ENCODE measurements at places on chromosomes 16 and 17. TPM values are rescaled to one million over a fixed set of nuclear protein-coding genes. Genes with fewer than 3 reads are reported as not detected.

GRCh38 chr17:16929757-16930520 lies 42.0 kb downstream of the TNFRSF13B start:
- H3K27me3 ChIP-seq, result peaks cover 6% of the 10 kb centered on the region
- no peak overlapping the region for H3K27ac ChIP-seq
- H3K36me3 ChIP-seq, result no peaks in the 10 kb centered on the region

DNA sequence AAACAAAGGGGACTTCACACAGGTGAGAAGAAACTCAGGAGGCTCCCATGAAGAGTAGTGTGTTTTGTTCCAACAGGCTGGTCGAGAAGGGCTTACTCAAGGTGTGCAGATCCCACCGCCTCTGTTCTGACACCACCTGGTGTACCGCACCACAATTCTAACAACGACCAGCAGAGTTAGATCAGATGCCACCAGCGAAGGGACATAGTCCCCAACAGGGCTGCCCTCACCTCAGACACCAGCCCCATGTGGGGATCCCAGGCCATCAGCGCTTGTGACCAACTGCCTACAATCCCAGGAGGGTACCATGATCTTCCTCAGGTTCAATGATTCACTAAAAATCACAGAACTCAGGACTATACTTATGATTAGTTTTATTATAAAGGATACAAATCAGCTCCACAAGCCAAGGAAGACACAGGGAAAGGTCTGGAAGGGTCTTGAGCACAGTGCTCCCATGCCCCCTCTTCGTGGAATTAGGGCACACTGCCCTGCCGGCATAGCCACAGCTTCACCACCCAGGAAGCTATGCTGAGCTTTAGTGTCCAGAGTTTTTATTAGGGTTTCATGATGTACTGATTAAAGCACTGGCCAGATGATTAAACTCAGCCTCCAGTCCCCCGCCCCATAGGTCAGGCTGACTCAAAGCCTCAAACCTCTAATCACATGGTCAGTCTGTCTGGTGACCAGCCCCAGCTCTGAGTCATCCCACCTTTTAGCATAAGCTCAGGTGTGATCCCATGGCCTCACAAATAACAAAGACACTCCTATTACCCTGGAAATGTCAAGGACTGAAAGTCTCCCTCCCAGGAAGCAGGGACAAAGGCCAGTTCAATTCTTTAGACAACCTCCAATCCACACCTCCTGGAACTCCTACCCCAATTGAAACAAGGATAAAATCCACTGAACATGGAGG lies 26.0 kb downstream of the TRIM25 start:
- H3K27me3 ChIP-seq, result no peaks in the 10 kb centered on the region
- no peaks in the 10 kb centered on the region for H3K4me1 ChIP-seq
- no peak overlapping the region for H3K4me3 ChIP-seq
- H3K36me3 ChIP-seq, result peaks cover 32% of the 10 kb centered on the region

DNA sequence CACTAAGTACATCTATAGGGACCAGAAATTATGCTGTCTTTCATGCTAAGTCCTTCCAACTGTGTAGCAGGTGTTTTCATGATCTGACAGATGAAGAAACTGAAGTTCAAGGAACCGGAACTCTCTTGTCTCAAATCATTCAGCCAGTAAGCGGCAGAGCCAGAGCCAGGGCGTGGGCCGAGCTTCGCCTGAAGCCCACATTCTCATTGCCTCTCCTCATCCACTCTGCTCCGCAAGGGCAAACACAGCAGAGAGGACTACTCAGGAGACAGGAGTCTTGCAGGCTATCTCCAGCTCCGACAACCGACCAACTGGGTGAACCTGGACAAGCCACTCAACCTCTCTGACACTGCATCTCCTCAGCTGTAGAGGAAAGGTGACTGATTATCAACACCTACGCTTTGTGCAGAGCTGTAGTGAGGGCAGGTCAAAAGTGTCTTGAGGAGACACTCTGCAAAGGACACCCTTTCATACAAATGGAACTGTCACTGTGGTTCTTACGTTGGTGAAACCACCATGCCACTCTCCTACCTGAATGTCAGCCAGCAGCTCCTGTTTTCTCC lies 72.9 kb downstream of the CYTH1 start:
- H3K27me3 ChIP-seq, result no peaks in the 10 kb centered on the region
- peaks cover 62% of the 10 kb centered on the region for H3K4me1 ChIP-seq
- DNase-seq, result no peak
- peak overlapping the region; percentile 83 for H3K27ac ChIP-seq
- peaks cover 12% of the 10 kb centered on the region for H3K36me3 ChIP-seq

- H3K4me3 ChIP-seq, result no peak within 1 kb of the TSS
- DNase-seq, result peak; percentile 96
- no peaks in the 10 kb centered on the region for H3K4me1 ChIP-seq
- H3K27ac ChIP-seq, result no peak within 1 kb of the TSS
These were observed at the start of gene PRKCB for GRCh38 chr16:23835390-23836077. PRKCB (plus strand) TSS chr16:23835983.

DNA sequence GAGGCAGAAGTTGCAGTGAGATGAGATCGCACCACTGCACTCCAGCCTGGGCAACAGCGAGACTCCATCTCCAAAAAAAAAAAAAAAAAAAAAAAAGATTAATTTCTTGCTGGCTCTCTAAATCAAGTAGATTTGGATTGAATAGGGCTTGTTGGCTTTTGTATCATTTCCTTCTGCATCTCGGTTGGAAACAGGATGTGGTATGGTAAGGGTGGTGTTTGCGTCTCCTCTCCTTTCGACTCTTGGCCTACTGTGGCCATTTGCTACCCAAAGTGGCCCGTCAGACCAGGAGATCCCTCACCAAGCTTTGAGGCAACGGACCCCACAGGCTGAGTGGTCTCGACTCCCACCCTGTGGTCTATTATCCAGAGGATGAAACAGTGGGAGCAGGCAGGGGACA lies 168.0 kb upstream of the IRX3 start:
- H3K36me3 ChIP-seq, result no peaks in the 10 kb centered on the region
- H3K27ac ChIP-seq, result no peak overlapping the region
- no peak overlapping the region for H3K4me3 ChIP-seq
- H3K27me3 ChIP-seq, result no peaks in the 10 kb centered on the region

DNA sequence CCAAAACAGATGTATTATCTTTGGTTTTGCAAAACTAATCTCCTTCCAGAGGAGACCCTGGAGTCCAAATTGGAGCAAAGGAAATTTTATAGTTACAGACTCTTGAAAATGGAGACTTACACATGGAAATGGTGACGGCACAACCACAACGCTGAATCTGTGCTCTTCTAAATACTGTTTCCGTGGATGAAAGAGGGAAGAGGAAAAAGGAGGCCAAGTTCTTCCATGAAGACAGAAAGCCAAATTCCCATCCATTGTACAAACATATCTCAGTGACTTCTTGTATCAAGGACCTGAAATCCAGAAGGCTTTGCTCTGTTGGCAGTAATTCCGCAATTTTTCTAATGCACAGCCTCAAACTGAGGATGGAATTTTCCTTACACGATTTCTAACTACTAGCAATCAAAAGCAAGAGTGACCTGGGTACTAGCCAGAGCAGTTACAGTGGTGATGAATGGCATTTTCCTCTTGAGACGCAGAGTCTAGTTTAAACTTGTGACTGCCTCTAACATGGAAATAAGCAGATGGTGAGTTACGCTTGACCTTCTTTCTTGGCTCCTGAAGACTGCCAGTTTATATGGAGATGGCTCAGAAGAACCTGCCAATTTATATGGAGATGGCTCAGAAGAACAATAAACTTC lies 38.5 kb downstream of the VPS53 start:
- DNase-seq, result no peak
- H3K4me3 ChIP-seq, result no peak overlapping the region
- peaks cover 25% of the 10 kb centered on the region for H3K36me3 ChIP-seq
- no peak overlapping the region for H3K27ac ChIP-seq
- no peaks in the 10 kb centered on the region for H3K27me3 ChIP-seq
- H3K4me1 ChIP-seq, result no peaks in the 10 kb centered on the region

DNA sequence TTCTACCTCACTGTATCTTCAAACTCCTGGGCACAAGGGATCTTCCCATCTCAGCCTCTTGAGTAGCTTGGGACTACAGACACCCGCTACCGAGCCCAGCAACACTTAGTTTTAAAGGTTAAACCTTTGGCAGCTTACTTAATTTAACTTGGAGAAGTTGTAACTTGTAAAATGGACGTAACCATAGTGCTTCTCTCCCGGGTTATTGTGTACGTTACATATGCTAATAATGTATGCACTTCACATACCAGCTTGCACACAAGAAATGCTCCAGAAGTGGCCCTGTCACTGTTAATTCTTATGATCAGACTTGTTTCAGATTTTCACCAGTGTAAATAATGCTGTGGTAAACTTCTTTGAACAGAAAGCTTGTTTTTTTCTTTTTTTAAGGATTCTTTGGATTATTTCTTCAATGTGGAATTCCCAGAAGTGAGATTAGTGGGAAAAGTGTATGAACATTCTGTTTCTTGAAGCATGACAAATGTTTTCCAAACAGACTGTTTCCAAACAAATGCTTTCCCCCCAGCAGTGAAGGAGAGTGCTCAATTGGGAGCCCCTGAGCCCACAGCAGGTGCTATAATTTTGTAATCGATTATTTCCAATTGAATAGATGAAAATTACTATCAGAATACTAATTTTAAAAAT lies 61.5 kb downstream of the EPN2 start:
- H3K27me3 ChIP-seq, result no peaks in the 10 kb centered on the region
- no peaks in the 10 kb centered on the region for H3K4me1 ChIP-seq
- no peak overlapping the region for H3K27ac ChIP-seq
- H3K4me3 ChIP-seq, result no peak overlapping the region

DNA sequence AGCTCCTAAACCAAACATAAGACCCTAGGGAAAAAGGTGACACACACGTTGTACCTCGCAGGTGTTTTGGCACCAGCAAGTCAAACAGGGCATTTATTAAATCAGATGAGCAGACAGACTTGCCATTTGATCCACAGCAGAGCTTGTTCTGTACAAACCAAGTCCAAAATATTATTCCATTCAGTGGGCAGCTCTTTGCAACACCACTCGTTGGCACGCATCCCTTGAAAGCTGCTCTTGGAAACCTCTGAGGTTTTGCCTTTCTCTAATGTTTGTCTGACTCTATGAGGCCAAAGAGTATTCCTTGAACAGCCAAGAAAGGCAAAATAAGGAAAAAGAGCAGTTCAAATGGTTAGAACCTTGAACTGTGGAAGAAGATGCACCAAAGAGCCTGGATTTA lies 12.7 kb downstream of the TMEM100 start:
- H3K4me3 ChIP-seq, result no peak overlapping the region
- peaks cover 7% of the 10 kb centered on the region for H3K27me3 ChIP-seq
- no peak overlapping the region for H3K27ac ChIP-seq
- no peaks in the 10 kb centered on the region for H3K36me3 ChIP-seq

DNA sequence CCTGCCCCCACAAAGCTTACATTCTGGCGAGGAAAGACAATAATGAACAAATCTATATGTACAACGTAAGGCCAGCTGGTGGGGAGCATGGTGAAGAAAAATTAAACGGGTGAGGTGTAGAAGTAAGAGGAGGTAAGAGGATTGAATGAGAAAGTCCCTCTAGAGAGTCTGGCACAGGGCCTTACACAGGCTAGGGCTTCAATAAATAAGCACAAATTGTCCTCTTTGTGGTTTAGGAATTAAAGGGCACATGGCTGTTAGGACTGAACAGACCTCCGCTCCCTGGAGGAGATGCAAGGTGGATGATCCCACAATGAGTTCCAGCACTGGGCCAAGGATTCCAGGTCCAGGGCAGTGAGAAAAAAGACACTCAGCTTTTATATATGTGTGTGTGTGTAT lies 43.1 kb upstream of the HAPSTR1 start:
- H3K36me3 ChIP-seq, result no peaks in the 10 kb centered on the region
- no peak for DNase-seq
- peaks cover 10% of the 10 kb centered on the region for H3K4me1 ChIP-seq
- H3K4me3 ChIP-seq, result no peak overlapping the region
- no peaks in the 10 kb centered on the region for H3K27me3 ChIP-seq

GRCh38 chr17:2040942-2041560 lies 771 bp upstream of the OVCA2 start:
- H3K27ac ChIP-seq, result peak overlapping the region; percentile 79
- H3K4me3 ChIP-seq, result peak overlapping the region; percentile 81
- peaks cover 21% of the 10 kb centered on the region for H3K4me1 ChIP-seq
- H3K27me3 ChIP-seq, result no peaks in the 10 kb centered on the region

DNA sequence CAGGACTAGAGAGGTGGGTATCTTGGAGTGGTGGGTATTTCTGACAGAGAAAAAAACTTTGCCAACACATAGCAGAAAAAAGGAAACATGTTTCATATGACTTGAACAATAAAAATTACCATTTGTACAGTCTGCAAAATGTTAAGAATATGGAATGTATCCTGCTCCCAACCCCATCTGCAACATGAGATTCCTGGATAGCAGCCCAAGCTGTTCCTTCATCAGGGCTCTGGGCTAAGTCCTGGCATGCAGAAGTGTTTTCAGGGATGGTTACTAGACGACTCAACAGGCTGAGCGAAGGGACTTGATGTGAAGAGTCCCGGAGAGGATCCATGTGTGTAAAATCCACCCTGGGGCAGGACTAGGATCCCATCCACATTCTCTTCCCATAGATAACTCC lies 121.0 kb upstream of the IRX3 start:
- no peak for DNase-seq
- no peak overlapping the region for H3K27ac ChIP-seq
- H3K4me3 ChIP-seq, result no peak overlapping the region
- no peaks in the 10 kb centered on the region for H3K27me3 ChIP-seq
- H3K36me3 ChIP-seq, result no peaks in the 10 kb centered on the region
- H3K4me1 ChIP-seq, result no peaks in the 10 kb centered on the region

- DNase-seq, result no peak
- no peak overlapping the region for H3K27ac ChIP-seq
- H3K4me3 ChIP-seq, result no peak overlapping the region
- H3K36me3 ChIP-seq, result peaks cover 4% of the 10 kb centered on the region
These were observed 147.3 kb upstream of the KCNJ18 start for GRCh38 chr17:21545064-21545463.

- peak; percentile 46 for DNase-seq
- H3K4me3 ChIP-seq, result peak overlapping the region; percentile 99
- H3K36me3 ChIP-seq, result peaks cover 11% of the 10 kb centered on the region
- peak overlapping the region; percentile 71 for H3K27ac ChIP-seq
These were observed 11.1 kb downstream of the GRB2 start for GRCh38 chr17:75394332-75394918.

DNA sequence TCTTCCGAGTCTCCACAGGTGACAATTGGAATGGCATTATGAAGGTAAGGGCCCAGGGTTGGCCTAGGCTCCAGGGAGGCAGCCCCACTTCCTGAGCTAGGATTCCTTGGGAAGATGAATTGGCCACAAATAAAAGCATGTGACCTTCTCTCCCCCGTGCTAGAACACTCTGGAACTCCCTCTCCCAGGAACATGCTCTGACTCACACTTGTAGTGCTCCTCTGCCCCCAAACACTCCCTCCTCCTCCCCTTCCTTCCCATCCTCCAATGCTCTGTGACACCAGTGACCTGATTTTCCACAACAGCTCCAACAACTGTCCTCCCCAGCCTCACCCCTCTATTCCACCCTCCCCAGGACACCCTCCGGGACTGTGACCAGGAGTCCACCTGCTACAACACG lies 16.4 kb upstream of the ABCC3 start:
- no peak overlapping the region for H3K4me3 ChIP-seq
- no peaks in the 10 kb centered on the region for H3K27me3 ChIP-seq
- DNase-seq, result no peak
- H3K36me3 ChIP-seq, result no peaks in the 10 kb centered on the region
- H3K27ac ChIP-seq, result no peak overlapping the region

The AANAT gene
- polyA plus RNA-seq, result not detected

The CLEC3A gene
- not detected for polyA plus RNA-seq

The CA4 gene
- 0.15 TPM for polyA plus RNA-seq

The SPAG9 gene
- polyA plus RNA-seq, result 32.1 TPM

The SEPHS2 gene
- polyA plus RNA-seq, result 36.3 TPM

All from SK-N-SH (cell line).